ENCODE measurements at places on chromosomes 16 and 17.

GRCh38 chr17:74737299-74738050, 419 bp downstream of the RAB37 start:
- no peak for DNase-seq

GRCh38 chr16:1923299-1924034, 5.3 kb upstream of the HS3ST6 start:
- DNase-seq = no peak

GRCh38 chr17:1137465-1137894, 42.3 kb downstream of the ABR start:
- no peak for DNase-seq

- no peak for DNase-seq
These were observed 405.5 kb upstream of the HSBP1 start for GRCh38 chr16:83402160-83402814.
